ENCODE measurements at places on chromosomes 6 and 20.

GRCh38 chr20:46175127-46175494 is 57.0 kb downstream of the CD40 start:
- no peak for DNase-seq

DNA sequence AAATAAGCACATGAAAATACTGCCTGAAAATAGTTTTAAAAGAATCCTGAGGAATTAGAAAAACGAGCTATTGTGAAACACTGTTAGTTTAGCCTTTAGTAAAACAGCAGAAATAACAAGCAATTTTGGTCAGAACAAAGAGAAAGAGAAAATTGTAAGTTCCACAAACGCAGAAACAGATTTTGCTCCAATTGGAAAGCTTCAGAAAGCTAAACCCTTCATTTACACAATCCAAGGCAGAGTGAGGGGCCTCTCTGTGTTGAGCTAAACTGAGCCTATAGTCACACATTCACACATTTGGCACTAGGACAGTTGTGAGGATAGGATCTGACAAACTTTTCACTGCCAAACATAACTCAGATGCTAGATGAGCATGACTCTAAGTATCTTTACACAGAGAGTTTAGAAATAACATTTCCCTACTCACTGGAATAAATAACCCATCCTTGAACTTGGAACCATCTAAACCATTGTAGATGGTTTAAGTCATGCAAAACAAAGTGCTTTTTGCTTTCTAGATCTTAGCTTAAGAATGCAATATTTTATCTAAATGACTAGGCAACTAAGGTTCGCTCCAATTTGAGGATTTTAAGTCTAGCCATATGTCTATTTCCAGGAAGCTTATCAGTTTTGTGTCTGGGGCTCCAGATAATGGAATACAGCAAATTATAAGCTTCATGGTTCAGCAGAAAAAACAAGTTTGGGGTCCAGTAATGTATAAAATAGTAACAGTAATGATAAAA is 122.6 kb downstream of the SGK1 start:
- DNase-seq, result no peak

- no peak for DNase-seq
Observed at GRCh38 chr20:38286586-38287531, 17.1 kb upstream of the BPI start.

- peak; percentile 3 for DNase-seq
Observed at GRCh38 chr6:2966347-2966746, 5.0 kb downstream of the SERPINB6 start.

GRCh38 chr6:35960187-35960586 is 39.3 kb upstream of the SRPK1 start:
- DNase-seq, result no peak

GRCh38 chr6:158669145-158670035 is 19.5 kb downstream of the SYTL3 start:
- DNase-seq, result no peak

DNA sequence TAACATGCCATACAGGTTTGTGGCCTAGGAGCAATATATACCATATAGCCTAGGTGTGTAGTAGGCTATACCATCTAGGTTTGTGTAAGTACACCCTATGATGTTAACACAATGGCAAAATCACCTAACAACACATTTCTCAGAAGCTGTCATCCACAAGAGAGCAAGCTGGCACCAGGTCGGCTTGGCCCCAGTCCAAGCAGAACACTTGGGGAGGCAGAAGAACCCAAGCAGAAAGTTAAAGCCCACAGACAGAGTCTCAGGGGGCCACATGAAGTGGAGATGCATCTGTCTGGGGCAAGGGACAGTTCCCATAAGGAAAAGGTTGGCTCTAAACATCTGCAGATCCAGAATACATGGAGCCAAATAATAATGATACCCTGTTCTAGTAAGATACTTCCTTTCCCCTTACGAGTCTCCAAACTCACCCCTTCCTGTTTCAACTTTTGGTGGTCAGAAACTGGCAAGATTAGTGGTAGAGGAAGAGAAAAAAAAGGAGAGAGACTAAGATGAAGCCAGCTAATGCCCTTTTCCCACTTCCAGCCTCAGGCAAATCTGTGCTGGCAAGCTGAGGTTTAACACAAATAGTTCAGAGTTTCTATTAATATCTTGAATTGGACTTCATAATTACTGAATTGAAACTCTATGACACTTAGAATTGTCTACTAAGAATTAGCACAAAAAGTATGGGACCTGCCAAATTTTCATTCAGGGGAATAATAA is 29.5 kb downstream of the TCF21 start:
- DNase-seq, result peak; percentile 80

GRCh38 chr6:33749401-33749800 is 2.7 kb upstream of the IP6K3 start:
- DNase-seq, result peak; percentile 23

- no peak for DNase-seq
Observed at GRCh38 chr6:47179286-47179685, 130.4 kb downstream of the TNFRSF21 start.

- no peak for DNase-seq
Observed at GRCh38 chr20:33232486-33233072, 3.2 kb upstream of the BPIFA1 start.

DNA sequence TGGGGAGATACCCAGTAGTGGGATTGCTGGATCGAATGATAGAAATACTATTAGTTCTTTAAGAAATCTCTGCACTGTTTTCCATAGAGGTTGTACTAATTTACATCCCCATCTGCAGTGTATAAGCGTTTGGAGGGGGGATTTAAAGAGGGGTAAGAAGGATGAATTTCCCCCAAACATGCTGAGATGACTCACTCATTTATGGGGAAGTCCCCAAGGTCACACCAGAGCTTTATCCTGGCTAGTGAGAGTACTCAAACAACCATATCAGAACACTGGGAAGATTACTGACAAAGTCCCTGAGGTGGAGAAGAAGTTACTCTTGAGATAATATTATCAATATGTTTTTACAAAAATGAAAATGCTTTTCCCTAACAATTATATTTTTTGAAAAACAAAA is 44.0 kb downstream of the ROS1 start:
- DNase-seq, result no peak

GRCh38 chr20:56208121-56208520 is 40.4 kb upstream of the MC3R start:
- no peak for DNase-seq

GRCh38 chr20:63578224-63579016 is 4.4 kb upstream of the HELZ2 start:
- DNase-seq, result no peak

DNA sequence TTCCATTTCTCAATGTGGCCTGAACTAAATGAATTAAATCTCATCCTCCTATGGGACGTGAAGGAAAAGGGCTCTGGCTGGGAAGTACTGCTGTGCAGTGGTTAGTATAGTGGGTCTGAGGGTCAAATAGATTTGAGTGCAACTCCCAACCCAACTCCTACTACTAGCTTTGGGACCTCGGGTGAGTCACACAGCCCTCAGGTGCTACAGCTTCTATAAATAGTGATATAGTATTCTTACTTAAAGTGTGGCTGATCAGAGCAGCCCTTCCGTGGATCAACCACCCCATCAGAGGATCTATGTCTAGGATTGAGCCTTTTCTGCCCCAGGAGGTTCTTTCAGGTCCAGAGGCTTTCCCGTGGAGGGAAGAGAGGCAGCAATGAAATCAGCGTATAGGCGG is 904 bp upstream of the UST start:
- DNase-seq, result no peak

DNA sequence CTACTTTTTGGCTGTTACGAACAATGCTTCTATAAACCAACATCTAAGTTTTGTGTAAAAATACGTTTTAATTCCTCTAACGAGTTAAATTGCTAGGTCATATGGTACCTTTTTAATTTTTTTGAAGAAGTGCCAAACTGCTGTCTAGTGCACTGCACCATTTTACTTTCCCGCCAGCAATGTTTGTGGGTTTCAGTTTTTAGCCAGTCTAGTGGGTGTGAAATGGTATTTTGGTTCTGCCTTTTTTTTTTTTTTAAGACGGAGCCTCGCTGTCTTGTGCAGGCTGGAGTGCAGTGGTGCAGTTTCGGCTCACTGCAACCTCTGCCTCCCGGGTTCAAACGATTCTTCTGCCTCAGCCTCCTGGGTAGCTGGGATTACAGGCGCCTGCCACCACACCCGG is 34.1 kb upstream of the BAG2 start:
- no peak for DNase-seq

GRCh38 chr6:7579851-7580250 is 10.1 kb upstream of the SNRNP48 start:
- no peak for DNase-seq

DNA sequence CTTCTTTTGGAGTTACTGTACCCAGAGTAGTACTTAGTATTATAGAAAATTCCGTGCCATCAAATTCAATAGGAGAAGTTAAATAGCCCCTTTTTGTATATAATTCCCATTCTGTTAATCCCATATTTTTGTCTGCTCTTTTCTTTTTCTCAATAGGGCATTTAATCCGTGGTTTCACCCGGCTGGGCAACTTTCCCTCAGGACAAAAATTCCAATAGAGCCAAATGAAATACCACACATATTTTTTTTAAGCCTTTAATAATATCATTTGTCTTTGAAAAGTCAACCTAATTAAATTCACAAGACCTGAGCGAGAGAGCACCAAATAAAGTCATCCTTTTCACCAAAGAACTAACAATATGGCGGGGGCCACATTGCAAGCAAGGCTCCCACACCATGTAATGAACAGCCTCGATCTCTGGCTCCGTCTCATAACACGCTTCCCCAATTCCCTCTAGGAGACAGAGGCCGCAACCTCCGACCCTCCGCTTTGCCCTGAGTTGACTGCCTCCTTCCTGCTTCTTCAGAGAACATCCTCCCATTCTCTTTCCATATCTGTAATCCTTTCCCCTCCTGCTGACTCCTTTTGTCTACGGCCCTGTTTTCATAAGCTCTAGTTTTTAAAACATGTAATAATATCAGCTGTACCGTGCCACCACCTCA is 13.6 kb downstream of the NHSL1 start:
- no peak for DNase-seq

DNA sequence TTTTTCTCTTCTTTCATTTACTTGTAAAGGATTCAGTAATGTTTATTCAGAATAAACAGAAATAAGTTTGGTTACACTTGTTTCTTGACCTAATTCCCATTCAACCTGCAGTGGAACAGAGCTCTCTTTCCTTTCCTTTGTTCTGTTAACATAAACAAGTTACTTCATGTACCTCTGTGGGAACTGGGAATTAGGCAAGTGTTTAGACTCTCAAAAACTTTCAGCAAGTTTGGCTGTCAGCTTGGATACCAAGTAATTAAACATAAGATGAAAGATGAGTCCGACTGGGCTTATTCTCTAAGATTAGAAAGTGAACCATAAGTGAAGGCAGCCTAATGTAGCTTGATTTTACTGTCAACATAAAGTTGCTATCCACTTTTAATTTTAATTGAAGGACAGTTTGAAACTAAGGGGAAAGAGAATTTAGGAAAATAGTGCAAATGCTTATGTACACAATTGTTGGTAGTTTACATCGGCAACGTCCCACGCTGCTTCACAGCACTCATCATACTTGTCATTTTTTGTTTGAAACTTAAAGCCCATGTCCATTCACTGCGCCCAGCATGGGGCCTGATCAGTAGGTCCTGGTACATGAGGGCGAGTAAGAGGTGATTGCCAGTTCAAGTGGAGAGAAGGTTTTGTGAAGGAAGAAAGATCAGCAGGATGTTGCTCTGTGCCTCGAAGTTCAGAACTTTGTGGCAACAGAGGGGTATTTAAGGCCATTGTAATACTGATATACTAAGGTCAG is 113.0 kb downstream of the PLEKHG1 start:
- no peak for DNase-seq

GRCh38 chr6:42419490-42420280 is 32.0 kb downstream of the TRERF1 start:
- no peak for DNase-seq

- DNase-seq, result no peak
Observed at GRCh38 chr6:167699141-167699931, 127.4 kb upstream of the AFDN start.

- DNase-seq, result peak; percentile 13
Observed at GRCh38 chr6:137044366-137045221, at the start of gene IL20RA. IL20RA (minus strand) TSS chr6:137044965; CDS start chr6:137044728, 237 bp downstream.

DNA sequence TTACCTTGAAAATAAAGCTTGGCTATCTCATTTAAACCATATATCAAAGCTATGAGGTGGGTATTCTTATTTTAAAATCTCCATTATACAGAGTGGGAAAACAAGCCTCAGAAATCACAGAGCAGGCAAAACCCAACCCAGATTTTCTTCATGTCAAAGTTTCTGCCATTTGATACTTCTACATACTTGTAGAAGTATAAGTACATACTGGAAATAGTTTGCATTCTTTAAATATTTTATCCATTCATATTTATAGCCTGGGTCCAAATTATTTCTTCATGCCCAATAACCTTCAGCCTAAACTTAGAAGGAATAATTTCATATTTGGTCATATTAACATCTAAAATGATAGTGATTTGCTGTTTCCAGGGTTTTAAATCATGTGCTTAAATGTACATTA is 61.8 kb downstream of the MLIP start:
- no peak for DNase-seq

DNA sequence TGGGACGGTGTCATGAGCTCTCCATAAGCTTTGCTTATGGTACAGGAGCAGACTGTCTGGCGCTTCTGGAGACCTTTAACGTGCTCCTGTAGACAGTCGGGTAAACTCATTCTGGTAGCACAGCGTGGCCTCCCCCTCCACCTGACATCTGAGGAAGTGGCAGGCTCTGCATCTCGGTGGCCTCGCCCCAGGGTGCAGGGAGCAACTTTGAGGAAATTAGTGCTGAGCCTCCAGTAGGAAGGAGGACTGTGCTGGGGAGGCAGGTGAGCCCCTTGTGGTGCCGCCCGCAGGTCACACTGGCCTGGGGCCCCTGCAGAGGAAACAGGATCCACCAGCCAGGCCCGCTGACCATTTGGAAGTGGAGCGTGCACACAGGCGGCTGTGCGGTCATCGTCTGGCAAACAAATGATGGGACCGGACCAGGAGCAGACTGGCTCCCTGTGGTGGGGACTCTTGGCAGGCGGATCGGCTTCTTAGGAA is 57.9 kb downstream of the SYNJ2 start:
- no peak for DNase-seq

DNA sequence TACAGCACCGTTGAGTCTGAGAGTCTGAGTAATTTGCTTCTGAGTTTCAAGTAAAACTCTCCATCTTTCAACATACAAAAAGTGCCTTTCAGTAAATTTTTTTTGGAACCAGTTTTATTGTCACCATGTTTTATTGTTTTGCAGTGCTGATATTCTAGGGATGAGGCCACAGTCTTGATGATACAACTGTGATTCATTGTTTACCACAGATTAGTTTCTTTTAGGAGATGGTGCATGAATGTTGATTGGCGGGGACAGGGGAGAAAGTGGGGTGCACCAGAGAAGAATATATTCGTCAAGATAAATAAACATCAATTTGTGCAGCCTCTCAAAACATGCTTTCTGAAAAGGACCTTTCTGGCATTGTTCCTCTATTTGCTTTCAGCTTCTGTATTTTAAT is 109.0 kb downstream of the MCHR2 start:
- peak; percentile 9 for DNase-seq

- DNase-seq, result no peak
Observed at GRCh38 chr20:25269057-25269832, 21.4 kb downstream of the PYGB start.

- DNase-seq, result no peak
Observed at GRCh38 chr6:57195457-57195856, 23.3 kb downstream of the BAG2 start.

Data from NCI-H1417 (cell line).